ENCODE measurements at places on chromosomes 4 and X. TPM values are rescaled to one million over a fixed set of nuclear protein-coding genes. Genes with fewer than 3 reads are reported as not detected.

- peaks cover 31% of the 10 kb centered on the region for H3K4me1 ChIP-seq
- H3K27me3 ChIP-seq: no peaks in the 10 kb centered on the region
- DNase-seq: no peak
- H3K36me3 ChIP-seq: peaks cover 17% of the 10 kb centered on the region
Observed at GRCh38 chrX:23783589-23784469, 856 bp downstream of the SAT1 start.

GUCY1B1 gene
- 1.5 TPM for total RNA-seq

GRCh38 chrX:103063918-103064434, at the start of gene BEX1:
Gene BEX1 (minus strand): TSS chrX:103064171. CDS start chrX:103063274, 897 bp downstream.
- peaks cover 5% of the 10 kb centered on the region for H3K36me3 ChIP-seq
- H3K27me3 ChIP-seq: no peaks in the 10 kb centered on the region
- peak within 1 kb of the TSS; percentile 89 for H3K27ac ChIP-seq
- H3K4me1 ChIP-seq: peaks cover 4% of the 10 kb centered on the region
- H3K4me3 ChIP-seq: peak within 1 kb of the TSS; percentile 76

DNA sequence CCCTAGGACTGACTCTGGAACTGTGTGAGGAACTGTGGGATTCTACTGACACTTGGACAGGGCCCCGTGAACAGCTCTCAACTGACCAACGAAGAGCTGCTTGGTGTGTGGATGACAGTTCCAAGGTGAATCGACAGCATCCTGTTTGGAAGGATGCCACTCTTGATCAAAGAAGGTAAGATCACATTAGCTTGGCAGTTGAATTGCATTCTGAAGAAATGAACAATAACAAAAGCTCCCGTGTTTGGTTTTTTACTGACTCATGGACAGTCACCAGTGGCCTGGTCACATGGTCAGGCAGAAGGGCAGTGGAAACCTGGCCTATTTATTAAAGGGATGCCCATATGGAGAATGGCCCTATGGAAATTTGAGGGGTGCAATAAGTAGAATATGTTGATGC, 33.1 kb upstream of the GPR34 start:
- no peak for DNase-seq
- H3K27ac ChIP-seq: no peak overlapping the region
- no peaks in the 10 kb centered on the region for H3K4me1 ChIP-seq
- H3K4me3 ChIP-seq: no peak overlapping the region
- H3K36me3 ChIP-seq: peaks cover 26% of the 10 kb centered on the region
- no peaks in the 10 kb centered on the region for H3K27me3 ChIP-seq

DNA sequence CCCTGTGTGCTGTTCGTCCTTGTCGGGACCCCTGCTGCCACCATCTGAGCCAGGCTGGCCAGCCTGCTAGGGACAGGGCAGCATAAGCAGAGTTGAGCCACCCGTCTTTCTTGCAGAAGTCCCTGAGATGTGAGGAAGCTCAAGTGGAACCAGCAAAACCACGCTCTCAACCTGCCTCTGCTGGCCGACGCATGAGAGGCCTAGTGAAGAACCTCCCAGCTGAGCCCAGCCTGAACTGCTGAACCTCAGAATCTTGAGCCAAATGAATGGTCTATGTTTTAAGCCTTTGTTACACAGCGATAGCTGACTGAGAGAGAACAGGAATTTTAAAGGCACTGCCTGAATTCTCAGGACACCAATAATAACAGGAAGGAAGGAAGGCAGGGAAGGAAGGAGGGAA, 98.9 kb upstream of the ADRA2C start:
- DNase-seq: no peak
- H3K27ac ChIP-seq: no peak overlapping the region
- H3K4me3 ChIP-seq: no peak overlapping the region
- no peaks in the 10 kb centered on the region for H3K36me3 ChIP-seq
- peaks cover 25% of the 10 kb centered on the region for H3K27me3 ChIP-seq
- peaks cover 7% of the 10 kb centered on the region for H3K4me1 ChIP-seq
